ENCODE measurements at places on chromosomes 2 and 18.

- no peak for DNase-seq
These were observed 47.2 kb downstream of the RAD51AP2 start for GRCh38 chr2:17470855-17471641.

DNA sequence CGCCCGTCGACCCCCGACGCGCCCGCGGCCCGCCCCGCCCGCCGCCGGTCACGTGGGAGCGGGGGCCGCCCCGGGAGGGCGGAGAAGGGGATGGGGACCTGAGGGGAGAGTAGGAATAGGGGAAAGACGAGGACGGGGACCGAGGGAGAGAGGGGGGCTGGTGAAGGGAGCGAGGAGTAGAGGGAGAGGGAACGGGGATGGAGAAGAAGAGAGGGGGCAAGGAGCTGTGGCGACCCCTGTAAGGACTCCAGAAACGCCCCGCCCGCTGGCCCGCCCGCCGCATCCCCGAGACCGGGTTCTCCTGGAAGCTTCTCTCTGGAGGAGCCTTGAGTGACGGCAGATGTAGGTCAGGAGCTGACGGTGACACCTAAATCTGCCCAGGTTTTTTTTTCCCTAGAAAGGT, 615 bp downstream of the ADNP2 start:
- no peak for DNase-seq

DNA sequence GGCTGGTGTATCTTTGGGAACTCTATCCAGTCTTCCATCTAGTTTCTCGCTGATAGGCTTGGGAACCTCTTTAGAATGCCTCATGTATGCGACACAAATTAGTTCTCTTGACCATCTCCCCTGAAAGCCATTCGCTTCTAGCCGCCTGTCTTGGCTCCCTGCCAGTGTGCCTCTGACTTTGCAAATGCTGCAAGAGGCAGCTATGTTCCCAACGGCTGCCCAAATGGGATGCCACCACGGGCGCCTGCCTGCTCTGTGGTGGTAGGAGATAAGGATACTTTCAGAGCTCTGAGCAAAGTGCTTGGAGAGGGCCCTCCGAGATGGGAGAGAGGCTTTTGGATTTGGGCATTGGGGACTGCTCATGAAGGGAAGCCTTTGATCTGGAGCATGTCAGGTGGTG, 77.7 kb upstream of the IGFBP5 start:
- DNase-seq = no peak

DNA sequence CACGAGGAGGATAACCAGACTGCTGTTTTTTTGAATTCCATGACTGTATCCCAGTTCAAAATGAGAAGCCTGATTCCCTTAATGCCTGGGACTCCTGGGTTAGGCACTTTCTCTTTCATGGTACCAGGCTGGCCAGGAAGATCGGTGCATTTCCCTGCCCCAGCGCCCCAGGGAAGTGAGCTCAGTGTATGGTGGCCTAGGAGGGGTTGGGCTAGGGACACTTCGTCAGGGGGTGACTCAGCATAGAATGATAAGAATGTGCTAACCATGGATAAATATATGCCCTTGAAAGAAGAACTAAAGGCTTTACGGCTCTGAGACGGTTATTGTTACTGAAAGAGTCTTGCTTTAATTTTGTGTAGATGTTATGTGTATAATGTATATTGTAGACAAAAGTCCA, 27.5 kb upstream of the FAM237A start:
- no peak for DNase-seq

- no peak for DNase-seq
These were observed 147.8 kb downstream of the KCNE4 start for GRCh38 chr2:223199531-223200515.

DNA sequence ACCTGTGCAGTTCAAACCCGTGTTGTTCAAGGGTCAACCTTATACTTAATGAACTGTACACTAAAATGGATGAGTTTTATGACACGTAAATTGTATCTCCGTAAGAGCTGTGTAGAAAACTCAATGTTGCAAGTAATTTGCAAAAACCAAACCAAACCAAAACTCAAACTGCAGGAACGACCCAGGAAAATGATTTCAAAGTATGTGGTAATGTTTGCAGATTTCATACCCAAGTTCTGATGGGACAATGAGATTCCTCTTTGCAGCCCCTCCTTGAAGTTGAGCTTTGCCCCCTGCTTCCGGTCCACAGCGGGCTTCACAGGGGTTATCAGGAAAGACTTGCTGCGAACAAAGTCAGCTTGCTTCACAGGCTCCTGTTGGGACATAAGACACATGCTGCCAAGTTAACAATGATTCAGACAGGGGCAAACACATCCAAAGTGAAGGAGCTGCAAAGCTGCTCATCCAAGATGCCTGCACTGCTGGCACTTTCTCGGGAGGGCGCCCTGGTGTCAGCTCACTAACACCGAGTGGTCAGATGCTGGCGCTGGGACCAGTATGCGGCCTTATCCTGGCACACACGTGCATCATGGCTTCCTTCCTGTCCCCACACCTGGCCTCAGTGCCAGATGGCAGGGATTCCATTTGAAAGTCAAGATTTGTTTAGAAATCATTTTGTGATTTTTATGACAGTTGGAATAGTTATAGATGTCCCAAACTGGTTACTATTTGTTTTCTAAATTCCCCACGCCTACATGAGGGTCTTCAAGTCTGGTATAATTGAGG, 65.2 kb upstream of the MGAT4A start:
- no peak for DNase-seq

GRCh38 chr18:2981212-2981728, 31.7 kb downstream of the LPIN2 start:
- DNase-seq = no peak

DNA sequence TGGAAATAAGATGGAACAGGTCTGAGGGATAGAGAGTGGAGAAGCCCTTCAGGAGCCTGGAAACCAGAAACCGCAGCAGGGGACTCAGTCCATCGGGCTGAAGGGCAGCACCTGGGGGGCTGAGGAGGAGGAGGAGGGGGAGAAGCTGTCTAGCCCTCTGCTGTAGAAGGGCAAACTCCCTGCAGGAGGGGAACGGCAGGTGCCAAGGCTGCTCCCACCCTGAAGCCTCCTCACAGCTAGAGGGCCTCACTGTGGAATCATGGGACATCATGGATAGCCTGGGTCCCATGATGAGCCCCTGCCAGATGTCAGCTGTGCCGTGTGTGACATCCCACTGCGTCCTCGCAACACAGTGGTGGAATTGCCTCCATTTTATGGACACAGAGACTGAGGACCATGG, 435 bp downstream of the MYO7B start:
- no peak for DNase-seq

DNA sequence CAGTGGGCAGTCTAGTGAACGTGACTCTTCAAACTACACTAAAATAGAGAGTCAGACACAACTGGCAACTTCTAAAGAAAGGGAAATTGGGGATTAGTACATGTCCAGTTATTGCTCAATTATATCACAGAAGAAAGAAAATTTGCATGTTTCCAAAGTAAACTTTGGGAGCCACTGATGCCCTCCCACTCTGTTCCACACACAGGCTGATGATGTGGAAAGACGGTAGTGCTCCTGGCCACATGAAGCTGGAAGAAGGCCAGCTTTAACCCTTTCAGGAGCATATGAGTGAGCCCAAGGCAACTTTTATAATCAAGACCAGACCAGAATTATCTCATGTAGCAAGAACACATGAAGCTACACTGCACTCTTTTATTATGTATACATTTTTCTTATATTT, 141.0 kb downstream of the NR4A2 start:
- no peak for DNase-seq

- no peak for DNase-seq
These were observed 79.5 kb downstream of the UPP2 start for GRCh38 chr2:158181171-158181570.

GRCh38 chr2:241865416-241865956, 4.0 kb upstream of the RTP5 start:
- no peak for DNase-seq

GRCh38 chr2:100416397-100416934, 1.0 kb downstream of the CHST10 start:
- DNase-seq = no peak

All from NCI-H1436 treated with DMSO at 0.1 percent for 48 hours (cell line).